Muscle of leg (tissue), 16 donors: ENCODE measurements at places on chromosomes 4 and X.
A peak's percentile ranks its signal among the peaks of the same experiment; 100 is the strongest.

GRCh38 chrX:130028196-130028595 is 45.8 kb downstream of the BCORL1 start:
- no peak for DNase-seq

GRCh38 chr4:1575418-1576303 is 108.5 kb downstream of the FAM53A start:
- DNase-seq, result no peak

GRCh38 chr4:176156656-176157055 is 38.7 kb downstream of the SPATA4 start:
- peak; percentile 9 for DNase-seq

DNA sequence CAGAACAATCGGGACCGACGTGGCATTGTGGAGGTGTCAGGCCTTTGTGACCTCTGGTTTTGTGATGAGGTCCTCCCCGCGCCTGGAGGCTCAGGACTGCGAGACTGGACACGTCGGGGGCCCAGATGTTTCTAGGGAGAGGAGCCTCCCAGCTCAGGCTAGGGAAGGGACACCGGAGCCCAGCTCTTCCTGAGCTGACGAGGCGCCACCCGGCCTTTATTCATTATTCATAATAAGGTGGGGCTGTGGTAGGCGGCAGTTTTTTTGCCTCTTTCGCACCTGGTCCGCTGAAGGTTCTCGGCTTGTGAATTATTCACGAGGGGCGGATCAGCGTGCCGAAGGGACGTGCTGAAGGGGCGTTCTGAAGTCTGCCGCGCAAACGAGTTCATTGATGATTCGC is 2.3 kb upstream of the UBA1 start:
- DNase-seq, result no peak

GRCh38 chr4:18676526-18676915 is 655.0 kb upstream of the LCORL start:
- no peak for DNase-seq

GRCh38 chr4:60089546-60090273 is 1110.4 kb upstream of the ADGRL3 start:
- DNase-seq, result no peak

DNA sequence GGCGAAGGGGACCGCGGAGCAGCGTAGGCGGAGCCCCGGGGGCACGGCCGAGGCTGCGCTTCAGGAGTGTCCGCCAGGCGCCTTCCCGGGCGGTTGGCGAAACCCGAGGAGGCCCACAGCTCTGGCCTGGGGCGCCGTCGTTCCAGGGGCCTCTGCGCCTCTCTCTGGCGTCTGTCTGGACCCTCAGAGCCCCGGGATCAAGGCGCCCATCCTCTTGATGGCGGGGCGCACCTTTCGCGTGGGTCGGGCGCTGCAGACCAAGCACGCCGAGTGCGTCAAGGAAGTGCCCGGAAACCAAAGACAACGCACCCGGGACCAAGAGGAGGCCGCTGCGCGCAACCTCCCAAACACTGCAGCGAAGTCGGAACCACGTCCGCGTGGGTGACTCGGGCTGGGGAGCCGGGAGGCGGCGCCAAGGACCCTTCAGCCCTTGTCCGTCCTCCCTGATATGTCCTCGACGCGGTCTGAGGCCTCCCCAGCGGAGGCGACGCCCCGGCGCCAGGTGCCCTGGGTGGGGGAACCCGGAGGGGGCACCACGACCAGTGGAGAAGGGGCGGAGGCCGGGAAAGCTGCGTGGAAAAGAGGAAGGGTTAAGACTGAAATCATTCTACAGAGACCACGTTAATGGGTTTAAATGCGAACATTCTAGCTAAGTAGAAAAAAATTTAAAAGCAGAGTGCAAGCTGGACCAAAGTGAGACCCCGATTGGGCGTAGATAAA is 9.9 kb downstream of the HMX1 start:
- no peak for DNase-seq

- DNase-seq, result no peak
These were observed 8.2 kb downstream of the MTHFD2L start for GRCh38 chr4:74166135-74166534.

- DNase-seq, result no peak
These were observed 18.4 kb upstream of the COX18 start for GRCh38 chr4:73087871-73088270.

DNA sequence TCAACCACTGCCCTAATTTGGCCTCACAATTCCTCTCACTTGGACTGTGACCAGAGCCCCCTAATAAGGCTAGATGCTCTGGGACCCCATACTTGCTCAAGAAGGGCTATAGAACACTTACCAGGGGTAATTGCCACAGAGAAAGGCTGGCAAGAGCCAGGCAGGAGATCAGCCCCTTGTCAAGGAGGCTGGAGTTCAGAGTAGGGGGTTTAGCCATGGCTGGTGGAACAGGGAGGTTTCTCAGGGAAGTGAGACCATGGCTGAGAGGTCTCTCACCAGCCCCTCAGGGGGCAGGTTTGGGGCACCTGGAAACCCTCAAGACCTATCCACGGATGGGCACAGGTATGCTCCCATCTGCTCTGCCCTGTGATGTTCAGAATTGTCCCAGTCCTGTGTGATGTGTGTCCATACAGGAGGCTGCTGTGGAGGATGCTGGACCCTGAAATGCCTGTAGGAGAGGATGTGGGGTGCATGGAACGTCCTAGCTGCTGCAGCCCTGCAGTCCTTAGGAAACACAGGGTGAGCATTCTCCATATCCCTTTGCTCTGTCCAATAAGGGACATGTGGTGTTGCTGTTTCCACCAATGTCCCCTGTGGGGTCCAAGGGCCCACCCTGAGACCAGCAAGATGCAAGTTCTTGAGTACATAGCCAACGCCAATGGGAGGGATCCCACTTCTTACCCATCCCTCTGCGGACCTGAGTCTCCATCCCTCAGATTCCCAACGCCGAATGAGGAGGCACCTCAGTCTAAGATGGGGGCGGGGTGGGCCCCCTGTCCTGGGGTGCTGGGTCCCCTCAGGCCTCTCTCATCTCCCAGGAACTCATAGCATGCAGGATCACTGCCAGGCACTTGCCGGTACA is 16.4 kb upstream of the HSFX1 start:
- DNase-seq, result no peak

- DNase-seq, result peak; percentile 93
These were observed 57.2 kb upstream of the FAM9C start for GRCh38 chrX:13101441-13102139.

- DNase-seq, result no peak
These were observed 25.6 kb downstream of the SPRY1 start for GRCh38 chr4:123421937-123422781.

DNA sequence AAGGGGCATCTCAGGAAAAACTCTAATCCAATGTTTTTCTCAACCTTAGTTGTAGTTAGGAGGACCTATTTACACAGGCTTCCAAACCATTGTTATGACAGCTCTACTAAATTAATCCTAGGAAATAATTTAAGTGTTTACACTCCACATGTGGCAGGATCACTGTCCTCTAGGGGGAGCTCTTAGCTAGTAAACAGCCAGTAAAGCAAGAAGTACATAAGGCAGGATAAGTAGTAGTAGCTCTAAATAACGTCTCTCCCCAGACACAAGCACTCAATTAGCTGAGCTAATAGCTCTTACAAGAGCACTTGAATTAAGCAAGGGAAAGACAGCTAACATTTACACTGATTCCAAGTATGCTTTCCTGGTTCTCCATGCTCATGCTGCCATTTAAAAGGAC is 37.3 kb downstream of the NUDT11 start:
- DNase-seq, result no peak

- no peak for DNase-seq
These were observed 1023.0 kb upstream of the GRID2 start for GRCh38 chr4:91280551-91281290.

DNA sequence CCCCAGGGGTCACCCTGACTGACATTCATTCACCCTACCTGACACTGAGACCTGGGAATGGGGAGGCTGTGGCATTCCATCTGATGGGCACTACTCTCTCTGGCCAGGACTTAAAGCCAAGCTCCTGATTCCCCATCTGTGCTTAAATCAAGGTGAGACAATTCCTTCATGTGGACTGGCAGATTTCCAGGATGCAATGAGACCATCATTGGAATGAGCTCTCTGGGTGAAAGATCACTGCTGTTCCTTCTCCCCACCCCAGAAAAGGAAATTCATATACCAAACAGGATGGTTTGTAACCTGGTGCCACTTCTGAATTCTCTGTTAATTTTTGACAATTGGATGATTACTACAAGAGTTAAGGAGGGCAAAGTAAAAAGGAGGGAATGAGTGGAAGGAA is 354.8 kb downstream of the MID1IP1 start:
- no peak for DNase-seq

GRCh38 chr4:109698656-109699055 is 4.6 kb downstream of the CASP6 start:
- no peak for DNase-seq

GRCh38 chr4:36333303-36333877 is 52.0 kb downstream of the DTHD1 start:
- no peak for DNase-seq

GRCh38 chrX:1545776-1546408 is 8.9 kb upstream of the P2RY8 start:
- no peak for DNase-seq

- DNase-seq, result peak; percentile 47
These were observed 28.6 kb downstream of the RNF175 start for GRCh38 chr4:153731239-153731638.

DNA sequence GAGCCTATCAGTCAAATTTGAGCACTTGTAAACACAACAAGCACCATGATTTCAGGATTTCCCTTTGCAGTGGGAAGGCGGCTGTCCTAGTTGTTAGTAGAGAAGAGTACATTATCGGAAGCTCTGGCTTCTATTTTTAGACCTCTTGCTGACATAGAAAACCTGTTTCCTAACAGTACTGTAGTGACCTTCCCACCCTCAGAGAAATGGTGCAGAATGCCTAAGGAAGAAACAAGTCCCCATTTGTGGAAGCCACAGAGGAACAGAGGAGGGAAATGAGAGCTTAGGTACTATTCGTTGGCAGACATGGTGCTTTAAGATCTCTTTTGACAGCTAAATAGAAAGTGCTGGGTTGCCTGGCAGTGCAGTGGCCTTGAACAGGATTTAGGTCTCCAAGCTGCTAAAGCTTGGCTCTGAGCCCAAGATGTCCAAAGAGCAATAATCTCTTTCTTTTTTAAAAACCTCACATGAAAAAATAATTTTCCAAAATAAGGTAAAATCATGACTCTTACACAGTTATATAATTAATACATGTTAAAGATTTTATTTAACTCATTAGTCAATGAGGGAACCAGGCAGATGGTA is 24.9 kb downstream of the GLRA2 start:
- peak; percentile 20 for DNase-seq

- DNase-seq, result no peak
These were observed 18.5 kb downstream of the EGFL6 start for GRCh38 chrX:13587786-13588477.

DNA sequence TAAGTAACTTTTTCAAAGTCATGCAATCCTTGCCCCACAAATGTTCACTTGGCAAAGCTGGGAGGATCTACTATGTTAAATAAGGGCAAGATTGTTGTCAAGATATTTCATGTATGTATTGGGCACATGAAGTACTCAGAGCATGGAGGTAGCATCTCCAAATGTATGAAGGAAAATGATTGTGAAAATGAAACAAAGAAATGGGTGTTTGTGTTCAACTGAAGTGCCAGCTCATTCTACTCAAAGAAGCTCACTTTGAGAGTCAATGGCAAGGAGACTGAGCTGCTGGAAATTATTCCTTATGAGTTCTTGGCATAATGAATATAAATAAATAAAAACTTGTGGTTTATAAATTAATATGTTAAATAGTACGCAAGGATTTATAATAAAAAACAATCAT is 124.5 kb upstream of the ARSJ start:
- DNase-seq, result no peak

DNA sequence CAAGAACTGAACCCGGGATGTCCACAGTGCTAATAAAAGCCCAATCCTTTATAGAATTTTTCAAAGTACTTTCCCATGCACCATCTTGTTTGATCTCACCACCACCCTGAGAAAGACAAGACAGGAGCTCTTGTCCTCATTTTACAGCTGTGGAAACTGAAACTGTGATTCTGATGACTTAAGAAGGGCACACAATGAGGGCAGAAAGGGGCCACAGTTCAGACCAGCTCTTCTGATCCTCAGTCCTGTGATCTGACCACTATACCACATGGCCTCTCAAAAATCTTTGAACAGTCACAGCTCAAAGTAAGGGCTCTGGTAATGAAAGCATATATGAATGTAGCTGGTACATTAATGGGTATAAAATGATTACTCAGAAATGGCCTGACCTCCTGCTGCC is 127.3 kb upstream of the CPEB2 start:
- no peak for DNase-seq
